Mesothelial cell of epicardium (in vitro differentiated cells): ENCODE measurements at places on chromosomes 16 and 17.
A peak's percentile ranks its signal among the peaks of the same experiment; 100 is the strongest.

DNA sequence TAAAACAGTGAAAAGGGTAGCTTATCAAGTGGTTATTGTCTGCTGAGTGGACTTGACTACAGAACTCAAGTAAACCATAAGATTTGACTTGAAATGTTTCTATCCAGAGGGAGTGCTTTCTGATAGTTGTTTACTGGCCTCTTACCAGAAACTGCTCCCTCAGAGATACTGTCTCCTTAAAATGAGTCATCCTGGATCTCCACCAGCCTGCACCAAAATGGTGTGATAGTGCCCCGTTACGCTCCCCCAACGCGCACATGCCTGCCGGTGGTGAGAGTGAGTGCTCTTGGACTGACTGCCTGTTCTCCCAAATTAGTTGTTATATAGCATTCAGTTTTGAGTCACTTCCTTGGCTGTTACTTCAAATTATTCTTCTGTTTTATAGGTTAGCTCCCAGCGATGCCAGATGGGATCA is 22.9 kb downstream of the PRCD start:
- no peaks in the 10 kb centered on the region for H3K27me3 ChIP-seq
- DNase-seq: no peak
- H3K4me1 ChIP-seq: peaks cover 47% of the 10 kb centered on the region
- H3K4me3 ChIP-seq: no peak overlapping the region
- peaks cover 24% of the 10 kb centered on the region for H3K36me3 ChIP-seq

- H3K27ac ChIP-seq: no peak overlapping the region
- no peak overlapping the region for H3K4me3 ChIP-seq
- H3K36me3 ChIP-seq: peaks cover 28% of the 10 kb centered on the region
Measured at GRCh38 chr16:87995644-87996043, 44.4 kb downstream of the BANP start.

GRCh38 chr16:67942510-67943255 is 1.2 kb downstream of the LCAT start:
- DNase-seq: no peak
- H3K27me3 ChIP-seq: no peaks in the 10 kb centered on the region
- no peak overlapping the region for H3K4me3 ChIP-seq

GRCh38 chr16:57999971-58000705 is at the start of gene ZNF319:
Gene ZNF319 (minus strand): TSS chr16:58000672. CDS start chr16:57998265, 2,407 bp downstream.
- no peak for DNase-seq
- H3K27me3 ChIP-seq: no peaks in the 10 kb centered on the region
- peak within 1 kb of the TSS; percentile 89 for H3K4me3 ChIP-seq

GRCh38 chr16:54722210-54722676 is 208.4 kb upstream of the IRX5 start:
- DNase-seq: no peak
- peaks cover 10% of the 10 kb centered on the region for H3K27me3 ChIP-seq
- no peak overlapping the region for H3K4me3 ChIP-seq
- no peak overlapping the region for H3K27ac ChIP-seq
- peaks cover 7% of the 10 kb centered on the region for H3K4me1 ChIP-seq

- no peak overlapping the region for H3K4me3 ChIP-seq
- H3K4me1 ChIP-seq: peaks cover 14% of the 10 kb centered on the region
- H3K36me3 ChIP-seq: peaks cover 12% of the 10 kb centered on the region
- no peak for DNase-seq
- no peak overlapping the region for H3K27ac ChIP-seq
Measured at GRCh38 chr17:9215465-9215864, 194.2 kb downstream of the NTN1 start.

- peaks cover 9% of the 10 kb centered on the region for H3K4me1 ChIP-seq
- H3K4me3 ChIP-seq: peak overlapping the region; percentile 83
- no peaks in the 10 kb centered on the region for H3K27me3 ChIP-seq
- peaks cover 18% of the 10 kb centered on the region for H3K36me3 ChIP-seq
Measured at GRCh38 chr16:350203-350602, 2.3 kb downstream of the AXIN1 start.

DNA sequence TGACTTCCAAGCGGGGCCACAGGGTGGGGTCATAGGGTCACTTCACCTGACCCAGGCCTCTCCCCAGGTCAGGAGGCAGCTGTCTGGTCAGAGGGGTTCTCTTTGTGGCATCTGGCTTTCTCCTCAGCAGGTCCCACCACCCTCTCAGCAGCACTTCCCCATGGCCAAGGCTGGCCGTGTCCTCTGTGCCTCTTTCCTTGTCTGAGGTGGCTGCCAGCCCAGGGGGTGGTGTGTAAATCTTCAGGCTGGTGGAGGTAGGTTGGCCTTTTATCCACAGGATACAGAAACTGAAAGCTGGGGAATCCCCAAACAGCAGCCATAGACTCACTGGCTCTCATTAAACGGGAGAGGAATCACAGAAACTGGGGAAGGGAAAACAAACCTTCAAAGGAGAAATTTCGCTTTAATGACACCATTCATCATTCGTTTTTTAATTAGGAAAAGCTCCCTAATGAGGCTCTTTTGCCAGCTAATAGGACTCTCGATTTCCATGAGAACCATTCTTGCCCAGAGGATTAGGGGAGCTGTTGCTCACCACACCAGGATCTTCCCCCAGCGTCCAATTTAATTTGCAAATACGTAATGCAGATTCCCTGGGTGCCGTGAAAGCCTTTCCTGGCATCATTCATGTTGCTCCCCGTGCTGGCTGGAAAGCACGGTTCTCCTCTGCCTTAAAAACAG is 18.0 kb downstream of the C17orf75 start:
- H3K36me3 ChIP-seq: no peaks in the 10 kb centered on the region
- H3K4me3 ChIP-seq: no peak overlapping the region
- peaks cover 2% of the 10 kb centered on the region for H3K4me1 ChIP-seq
- H3K27me3 ChIP-seq: no peaks in the 10 kb centered on the region

GRCh38 chr17:82272495-82273326 is 789 bp downstream of the CSNK1D start:
- H3K36me3 ChIP-seq: peaks cover 14% of the 10 kb centered on the region
- H3K4me1 ChIP-seq: peaks cover 55% of the 10 kb centered on the region
- H3K27ac ChIP-seq: peak overlapping the region; percentile 100
- DNase-seq: peak; percentile 36
- peak overlapping the region; percentile 83 for H3K4me3 ChIP-seq

DNA sequence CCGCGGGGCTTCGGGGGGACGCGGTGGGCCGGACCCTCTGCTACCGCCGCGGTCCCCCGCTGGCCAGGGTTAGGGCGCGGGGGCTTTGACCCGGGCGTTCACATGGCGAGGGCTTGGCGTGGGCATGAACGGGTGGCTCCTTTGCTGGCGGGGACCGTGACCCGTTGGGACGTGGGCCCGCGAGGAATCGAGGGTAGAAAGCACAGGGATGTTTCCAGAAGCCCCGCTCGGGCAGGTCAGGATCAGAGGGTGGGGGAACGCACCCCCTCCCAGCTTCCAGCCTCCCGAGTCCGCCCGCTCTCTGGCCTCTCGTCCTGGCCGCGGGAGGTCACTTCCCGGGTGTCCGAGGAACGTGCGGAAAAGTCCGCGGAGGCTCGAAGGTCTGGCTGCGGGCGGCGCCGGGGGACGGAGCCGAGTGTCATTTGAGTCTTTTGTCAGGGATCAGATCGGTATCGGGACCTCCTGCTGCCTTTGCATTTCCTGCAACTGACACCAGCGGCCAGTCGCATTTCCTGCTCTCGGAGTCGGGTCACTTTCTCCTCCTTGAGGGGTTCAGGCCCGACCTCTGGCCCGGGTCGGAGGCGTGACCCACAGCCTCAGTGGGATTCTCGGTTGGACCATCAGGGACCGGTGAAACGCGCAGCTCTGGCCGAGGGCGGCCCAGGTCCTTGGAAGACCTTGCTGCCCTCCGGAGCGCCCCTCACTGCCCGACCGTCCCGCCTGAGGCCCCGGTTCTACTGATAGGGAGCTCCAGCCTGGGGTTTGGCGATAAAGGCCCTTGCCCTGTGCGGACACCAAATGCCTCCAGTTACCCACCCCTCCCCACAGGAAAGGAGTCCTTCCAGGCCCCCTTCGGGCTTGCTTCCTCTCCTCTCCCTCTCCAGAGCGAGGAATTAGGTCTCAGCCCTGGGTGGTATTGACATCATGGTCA is 702 bp upstream of the WNT3 start:
- H3K27me3 ChIP-seq: peaks cover 59% of the 10 kb centered on the region
- peak overlapping the region; percentile 64 for H3K27ac ChIP-seq
- no peaks in the 10 kb centered on the region for H3K36me3 ChIP-seq
- peak overlapping the region; percentile 91 for H3K4me3 ChIP-seq

GRCh38 chr17:48052956-48053757 is 5.0 kb downstream of the NFE2L1 start:
- no peaks in the 10 kb centered on the region for H3K27me3 ChIP-seq
- DNase-seq: no peak
- peaks cover 67% of the 10 kb centered on the region for H3K4me1 ChIP-seq
- H3K4me3 ChIP-seq: peak overlapping the region; percentile 28
- H3K36me3 ChIP-seq: peaks cover 14% of the 10 kb centered on the region
- peak overlapping the region; percentile 100 for H3K27ac ChIP-seq

DNA sequence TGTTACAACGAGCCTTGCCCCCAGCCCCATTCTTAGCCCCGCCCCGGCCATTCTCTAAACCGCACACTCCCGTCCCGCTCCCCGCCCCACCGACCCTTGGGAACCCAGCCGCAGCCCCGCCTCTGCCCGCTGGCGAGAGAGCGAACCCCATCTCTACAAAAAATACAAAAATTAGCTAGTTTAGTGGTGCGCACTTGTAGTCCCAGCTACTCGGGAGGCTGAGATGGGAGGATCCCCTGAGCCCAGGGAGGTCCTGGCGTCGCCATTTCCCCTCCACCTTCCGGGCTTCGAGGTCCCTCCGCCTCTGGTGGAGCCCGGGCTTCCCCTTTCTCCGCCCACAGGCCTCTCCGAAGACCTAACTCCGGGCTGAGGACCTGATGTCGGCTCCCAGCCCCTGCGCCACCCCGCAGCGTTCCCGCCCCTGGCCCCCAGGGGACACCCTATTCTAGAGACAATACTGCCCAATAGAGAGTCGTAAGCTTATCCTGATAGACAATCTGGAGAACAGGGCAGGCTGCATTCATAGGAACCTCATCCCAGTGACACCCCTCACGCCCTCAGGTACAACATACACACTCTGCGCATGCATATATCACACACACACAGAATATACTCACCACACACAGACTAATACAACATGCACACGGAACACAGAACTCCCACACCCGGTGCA is 480 bp upstream of the PROCA1 start:
- H3K27ac ChIP-seq: peak overlapping the region; percentile 93
- H3K4me3 ChIP-seq: peak overlapping the region; percentile 83
- no peaks in the 10 kb centered on the region for H3K27me3 ChIP-seq
- no peak for DNase-seq

GRCh38 chr16:878886-879285 is 78.4 kb upstream of the GNG13 start:
- peaks cover 7% of the 10 kb centered on the region for H3K36me3 ChIP-seq
- H3K27ac ChIP-seq: no peak overlapping the region
- no peaks in the 10 kb centered on the region for H3K27me3 ChIP-seq
- no peak for DNase-seq

GRCh38 chr16:4313563-4314531 is 2.0 kb upstream of the GLIS2 start:
- H3K4me1 ChIP-seq: peaks cover 32% of the 10 kb centered on the region
- H3K27ac ChIP-seq: peak overlapping the region; percentile 98
- H3K36me3 ChIP-seq: no peaks in the 10 kb centered on the region
- H3K4me3 ChIP-seq: peak overlapping the region; percentile 77
- H3K27me3 ChIP-seq: no peaks in the 10 kb centered on the region

- H3K4me3 ChIP-seq: peak overlapping the region; percentile 87
- H3K36me3 ChIP-seq: peaks cover 15% of the 10 kb centered on the region
- H3K27ac ChIP-seq: peak overlapping the region; percentile 67
- peaks cover 4% of the 10 kb centered on the region for H3K4me1 ChIP-seq
- no peak for DNase-seq
Measured at GRCh38 chr17:39573447-39574298, 34.0 kb downstream of the NEUROD2 start.

GRCh38 chr16:68065716-68066305 is 19.4 kb upstream of the NFATC3 start:
- DNase-seq: no peak
- peaks cover 15% of the 10 kb centered on the region for H3K36me3 ChIP-seq
- H3K27ac ChIP-seq: no peak overlapping the region
- H3K4me1 ChIP-seq: peaks cover 6% of the 10 kb centered on the region
- no peak overlapping the region for H3K4me3 ChIP-seq

GRCh38 chr16:676913-677312 is 1.4 kb downstream of the RHBDL1 start:
- peaks cover 4% of the 10 kb centered on the region for H3K36me3 ChIP-seq
- no peak overlapping the region for H3K4me3 ChIP-seq
- no peak for DNase-seq
- peaks cover 15% of the 10 kb centered on the region for H3K4me1 ChIP-seq
- no peak overlapping the region for H3K27ac ChIP-seq

GRCh38 chr16:50246299-50247122 is 19.8 kb upstream of the ADCY7 start:
- H3K36me3 ChIP-seq: no peaks in the 10 kb centered on the region

GRCh38 chr17:50177983-50178834 is 12.4 kb downstream of the SGCA start:
- H3K27ac ChIP-seq: peak overlapping the region; percentile 79
- peak overlapping the region; percentile 42 for H3K4me3 ChIP-seq
- no peaks in the 10 kb centered on the region for H3K36me3 ChIP-seq

- peaks cover 20% of the 10 kb centered on the region for H3K36me3 ChIP-seq
- H3K27me3 ChIP-seq: no peaks in the 10 kb centered on the region
- H3K27ac ChIP-seq: peak overlapping the region; percentile 94
Measured at GRCh38 chr16:75304521-75305363, 53.3 kb upstream of the BCAR1 start.

GRCh38 chr16:51290442-51291285 is 139.6 kb upstream of the SALL1 start:
- DNase-seq: no peak
- H3K4me1 ChIP-seq: no peaks in the 10 kb centered on the region
- no peak overlapping the region for H3K4me3 ChIP-seq
- H3K27ac ChIP-seq: no peak overlapping the region

- H3K4me1 ChIP-seq: peaks cover 1% of the 10 kb centered on the region
- H3K4me3 ChIP-seq: no peak overlapping the region
- H3K36me3 ChIP-seq: no peaks in the 10 kb centered on the region
- H3K27me3 ChIP-seq: peaks cover 8% of the 10 kb centered on the region
Measured at GRCh38 chr16:7400117-7400890, 67.7 kb downstream of the RBFOX1 start.

DNA sequence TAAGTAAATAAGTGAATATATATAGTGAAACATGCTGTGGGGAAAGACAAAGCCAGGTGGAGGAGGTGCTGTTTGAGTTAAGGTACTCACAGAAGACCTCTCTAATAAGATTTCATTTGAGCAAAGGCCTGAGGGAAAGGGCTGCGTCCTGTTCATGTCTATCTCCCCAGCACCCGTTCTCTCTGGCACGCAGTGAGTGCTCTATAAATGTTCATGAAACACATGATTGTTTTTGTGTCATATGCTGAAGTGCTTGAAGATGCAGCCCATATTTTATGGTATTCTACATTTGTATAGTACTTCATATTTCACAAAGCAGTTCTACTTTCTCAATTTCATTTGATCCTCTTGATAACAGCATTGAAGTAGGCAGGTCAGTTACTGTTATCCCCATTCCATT is 990 bp downstream of the VWA3A start:
- no peaks in the 10 kb centered on the region for H3K36me3 ChIP-seq
- H3K4me1 ChIP-seq: peaks cover 15% of the 10 kb centered on the region
- H3K27ac ChIP-seq: no peak overlapping the region
- peaks cover 27% of the 10 kb centered on the region for H3K27me3 ChIP-seq
- no peak for DNase-seq
- no peak overlapping the region for H3K4me3 ChIP-seq
